ENCODE measurements at places on chromosomes 1 and 21.

DNA sequence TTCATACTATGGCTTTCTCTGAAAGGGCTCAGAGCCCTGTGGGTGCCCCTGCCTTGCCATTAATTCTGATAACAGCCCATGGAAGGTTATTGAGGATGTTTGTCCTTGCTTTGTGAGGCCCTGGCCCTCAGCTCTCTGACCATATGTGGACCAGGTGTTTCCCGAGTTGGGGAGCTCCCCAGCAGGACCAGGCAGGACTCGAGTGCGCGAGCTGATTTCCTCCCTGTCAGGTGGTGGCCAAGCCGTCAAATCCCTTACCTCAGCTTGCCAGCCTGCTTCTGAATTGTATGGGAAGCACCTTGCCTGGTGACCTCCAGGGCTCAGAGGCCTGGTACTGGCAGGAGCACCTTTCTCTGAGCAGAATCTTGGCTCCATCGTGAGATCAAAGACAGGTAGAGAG lies 17.9 kb upstream of the SDE2 start:
- no peak for DNase-seq

- DNase-seq: no peak
These were observed 23.6 kb upstream of the EPS8L3 start for GRCh38 chr1:109787211-109787844.

DNA sequence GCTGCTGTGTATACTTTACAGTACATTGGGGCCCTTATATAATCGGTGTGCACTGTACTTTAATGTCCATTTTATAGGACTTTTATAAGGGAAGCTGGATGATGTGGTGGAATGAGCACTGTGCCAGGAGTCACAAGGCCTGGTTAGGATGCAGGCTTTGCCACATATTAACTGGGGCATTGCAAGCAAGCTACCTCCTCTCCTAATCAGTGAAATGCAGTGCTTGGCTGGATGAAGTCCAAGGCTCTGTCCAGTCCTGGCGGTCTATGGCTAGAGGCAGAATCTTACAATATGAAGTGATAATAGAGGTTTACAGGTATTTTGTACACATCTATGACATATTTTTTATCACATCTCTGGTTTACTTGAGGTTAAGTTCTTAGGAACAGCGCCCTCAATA lies 1.7 kb upstream of the PKP1 start:
- DNase-seq: no peak

DNA sequence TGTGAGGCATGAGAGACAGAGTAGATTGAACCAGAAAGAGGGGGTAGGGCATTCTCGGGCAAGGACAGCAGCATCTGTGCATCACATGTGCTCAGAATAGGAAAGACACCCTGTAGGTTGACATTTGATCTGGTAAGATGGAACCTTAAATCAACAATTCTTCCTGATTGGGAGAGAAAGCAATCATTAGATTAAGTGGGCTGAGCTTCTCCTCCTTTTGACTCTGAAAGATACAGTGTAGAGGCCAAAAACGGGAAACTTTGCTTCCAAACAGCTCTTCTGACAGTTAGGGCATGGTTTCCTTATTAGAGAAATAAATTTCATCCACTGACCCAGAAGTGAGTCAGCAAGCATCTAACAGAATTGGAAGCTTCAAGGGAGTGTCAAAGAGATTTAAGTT lies 9.7 kb downstream of the KIF14 start:
- no peak for DNase-seq

DNA sequence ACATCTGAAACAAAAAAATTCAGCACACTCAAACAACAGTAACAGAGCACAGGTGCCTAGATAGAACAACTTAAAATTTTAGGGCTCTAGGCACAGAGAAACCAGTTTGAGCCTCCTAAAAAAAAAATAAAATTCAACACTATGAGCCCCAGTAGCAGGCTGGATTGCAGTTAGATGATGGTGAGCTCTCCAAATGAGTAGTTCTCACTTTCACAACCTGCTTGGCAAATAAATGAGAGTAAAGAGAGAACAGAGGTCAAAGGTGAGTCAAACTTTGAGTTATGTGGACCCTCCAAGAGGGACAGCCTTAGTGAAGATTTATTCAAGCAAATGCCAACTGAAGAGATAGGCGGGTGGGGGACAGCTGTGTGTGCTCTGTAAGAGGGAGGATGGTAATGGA lies 3.6 kb downstream of the BEND5 start:
- no peak for DNase-seq
